ENCODE measurements at places on chromosomes 6 and 20.

GRCh38 chr20:48740712-48741111 lies 87.1 kb downstream of the PREX1 start:
- DNase-seq: no peak

DNA sequence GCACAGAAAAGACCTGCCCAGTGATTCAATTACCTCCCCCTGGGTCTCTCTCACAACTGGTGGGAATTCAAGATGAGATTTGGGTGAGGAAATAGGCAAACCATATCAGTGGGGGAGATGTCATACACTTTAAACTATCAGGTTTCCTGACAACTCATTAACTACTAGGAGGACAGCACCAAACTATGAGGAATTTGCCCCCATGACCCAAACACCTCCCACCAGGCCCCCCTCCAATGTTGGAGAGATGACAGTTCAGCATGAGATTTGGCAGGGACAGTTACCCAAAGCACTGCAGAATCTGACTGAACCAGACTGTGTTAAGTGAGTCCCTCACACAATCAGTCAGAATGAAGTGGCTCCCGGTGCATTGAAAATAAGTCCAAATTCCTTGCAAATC lies 148.0 kb downstream of the TTLL2 start:
- DNase-seq: no peak

- DNase-seq: peak; percentile 27
Observed at GRCh38 chr6:4466769-4467480, 309.3 kb upstream of the CDYL start.

DNA sequence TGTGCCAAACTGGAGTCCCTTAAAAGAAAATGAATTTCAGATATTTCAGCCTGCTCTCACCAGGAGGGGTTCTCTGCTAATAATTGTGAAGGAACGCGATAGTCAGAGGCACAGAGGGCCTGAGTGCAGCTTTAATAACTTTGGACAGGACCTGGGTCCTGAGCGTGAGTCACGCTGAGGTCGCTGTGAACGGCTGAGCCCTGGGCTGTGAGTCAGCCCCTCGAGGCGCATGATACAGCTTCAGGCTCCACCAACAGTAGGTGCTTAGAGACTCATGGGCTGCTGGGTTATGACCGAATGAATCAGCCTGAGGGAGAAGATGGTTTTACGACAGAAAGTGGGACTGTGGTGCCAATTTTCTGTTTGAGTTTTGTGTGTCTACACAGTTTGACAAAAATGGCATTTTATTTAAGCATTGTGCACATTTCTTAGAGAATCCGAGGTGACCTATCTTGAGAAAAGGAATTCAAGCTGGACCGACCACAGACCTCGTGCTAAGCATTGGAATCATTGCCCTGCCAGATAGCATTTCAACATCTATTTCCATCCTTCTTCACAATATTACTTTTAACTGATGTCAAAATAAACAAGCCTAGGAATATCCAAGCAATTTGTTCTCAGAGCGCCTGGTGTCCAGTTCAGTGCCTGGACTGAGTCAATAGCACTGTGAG lies 183.0 kb downstream of the THBS2 start:
- peak; percentile 88 for DNase-seq

GRCh38 chr20:63831646-63831992 lies 555 bp upstream of the ZBTB46 start:
- no peak for DNase-seq

DNA sequence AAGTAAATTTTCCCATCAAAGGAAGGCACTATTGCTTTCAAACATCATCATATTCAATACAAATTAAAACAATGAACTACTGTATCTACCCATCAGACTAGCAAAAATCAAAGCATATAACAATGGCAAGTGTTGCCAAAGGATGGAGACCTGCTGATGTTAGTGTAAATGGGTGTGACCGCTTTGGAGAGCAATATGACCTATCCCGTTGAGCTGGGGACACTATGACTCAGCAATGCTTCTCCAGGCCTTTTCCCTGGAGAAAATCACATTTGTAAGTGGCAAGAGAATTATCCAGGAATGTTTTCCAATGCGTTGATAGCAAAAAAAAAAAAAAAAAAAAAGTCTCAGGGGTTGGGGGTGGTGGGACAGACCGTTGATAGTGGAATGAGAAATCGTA lies 46.1 kb downstream of the PHACTR3 start:
- DNase-seq: no peak

DNA sequence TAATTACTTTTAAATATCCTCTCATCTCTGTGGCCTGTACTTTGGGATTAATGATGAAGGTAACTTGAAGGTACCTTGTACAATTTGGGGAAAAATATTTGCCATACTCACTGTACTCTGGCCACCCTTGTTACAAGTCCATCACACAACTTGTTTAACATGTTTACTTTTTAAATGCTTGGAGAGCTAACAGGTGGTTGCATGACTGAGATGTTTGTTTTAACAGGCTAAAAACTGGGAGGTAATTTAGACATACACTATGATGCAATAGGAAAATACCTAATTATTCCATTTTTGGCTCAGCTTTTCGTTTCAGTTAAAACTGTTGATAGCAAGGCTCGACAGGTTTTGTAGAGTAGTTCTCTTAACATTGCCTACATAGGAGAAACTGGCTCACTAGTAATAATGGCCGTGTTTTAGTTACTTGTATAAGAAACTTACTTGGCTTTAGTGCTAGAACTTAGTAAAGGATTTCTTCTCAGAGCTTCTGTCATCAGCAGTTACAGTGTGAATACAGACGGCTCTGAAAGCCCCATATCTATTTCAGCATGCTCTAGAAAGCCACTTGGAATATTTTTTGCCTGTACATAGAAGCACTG lies 489.8 kb upstream of the SOX4 start:
- no peak for DNase-seq

Measured in A549 (cell line).